Naive thymus-derived CD4-positive, alpha-beta T cell (primary cell): ENCODE measurements at places on chromosomes 16 and 17. TPM values are rescaled to one million over a fixed set of nuclear protein-coding genes. Genes with fewer than 3 reads are reported as not detected.

GRCh38 chr16:68496689-68497088 lies 42.4 kb upstream of the ZFP90 start:
- DNase-seq = no peak
- H3K4me3 ChIP-seq = no peak overlapping the region
- H3K27me3 ChIP-seq = no peaks in the 10 kb centered on the region
- no peaks in the 10 kb centered on the region for H3K4me1 ChIP-seq
- no peak overlapping the region for H3K27ac ChIP-seq
- H3K36me3 ChIP-seq = no peaks in the 10 kb centered on the region

DNA sequence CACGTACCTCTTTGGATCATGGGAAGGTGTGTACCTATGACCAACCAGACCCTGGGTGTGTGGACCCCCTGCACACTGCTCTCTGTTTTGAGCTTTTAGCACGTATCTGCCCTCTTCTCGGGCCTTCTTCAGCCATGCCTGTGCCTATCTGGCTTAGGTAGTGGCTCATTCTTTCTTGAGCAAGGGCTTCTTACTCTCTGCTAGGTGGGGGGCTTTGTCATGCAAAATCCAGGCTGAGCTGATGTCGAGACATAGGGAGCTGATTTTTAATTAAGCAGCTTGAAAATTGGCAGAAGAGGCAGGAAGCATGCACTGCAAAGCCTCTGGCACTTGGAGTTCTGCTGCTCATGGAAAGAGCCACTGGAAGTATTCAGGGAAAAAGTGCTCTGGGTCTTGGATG lies 181.6 kb upstream of the IRX6 start:
- H3K4me1 ChIP-seq = no peaks in the 10 kb centered on the region
- H3K4me3 ChIP-seq = no peak overlapping the region
- no peak overlapping the region for H3K27ac ChIP-seq

The CLEC19A gene
- total RNA-seq = not detected

GRCh38 chr17:4899341-4900230 lies at the start of gene C17orf107:
Gene C17orf107, plus strand, starts transcription at chr17:4899536. Its CDS starts 227 bp downstream, at chr17:4899763.
- peaks cover 4% of the 10 kb centered on the region for H3K36me3 ChIP-seq
- H3K4me1 ChIP-seq = peaks cover 38% of the 10 kb centered on the region
- peak within 1 kb of the TSS; percentile 78 for H3K27ac ChIP-seq

DNA sequence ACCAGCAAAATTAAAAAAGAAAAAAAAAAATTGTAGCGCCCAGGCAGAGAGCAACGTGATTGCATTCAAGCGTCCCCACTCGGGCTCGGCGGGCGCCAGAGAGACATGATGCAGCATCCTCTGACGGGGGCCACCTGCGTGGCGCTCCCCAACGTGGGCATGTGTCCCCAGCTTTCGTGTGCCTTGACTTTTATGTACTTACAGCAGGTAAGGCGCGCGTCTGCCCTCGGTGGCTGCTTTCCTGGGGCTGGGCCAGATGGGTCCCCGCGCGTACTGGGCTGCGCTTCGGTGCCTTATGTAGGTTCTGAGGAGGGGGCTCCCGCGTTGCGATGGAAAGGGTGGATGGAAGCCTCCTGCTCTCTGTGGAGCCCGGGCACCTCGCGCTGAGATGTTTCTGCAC lies 28.4 kb upstream of the RBFOX1 start:
- no peaks in the 10 kb centered on the region for H3K27me3 ChIP-seq
- no peaks in the 10 kb centered on the region for H3K4me1 ChIP-seq
- H3K36me3 ChIP-seq = no peaks in the 10 kb centered on the region
- no peak overlapping the region for H3K27ac ChIP-seq
- H3K4me3 ChIP-seq = no peak overlapping the region

DNA sequence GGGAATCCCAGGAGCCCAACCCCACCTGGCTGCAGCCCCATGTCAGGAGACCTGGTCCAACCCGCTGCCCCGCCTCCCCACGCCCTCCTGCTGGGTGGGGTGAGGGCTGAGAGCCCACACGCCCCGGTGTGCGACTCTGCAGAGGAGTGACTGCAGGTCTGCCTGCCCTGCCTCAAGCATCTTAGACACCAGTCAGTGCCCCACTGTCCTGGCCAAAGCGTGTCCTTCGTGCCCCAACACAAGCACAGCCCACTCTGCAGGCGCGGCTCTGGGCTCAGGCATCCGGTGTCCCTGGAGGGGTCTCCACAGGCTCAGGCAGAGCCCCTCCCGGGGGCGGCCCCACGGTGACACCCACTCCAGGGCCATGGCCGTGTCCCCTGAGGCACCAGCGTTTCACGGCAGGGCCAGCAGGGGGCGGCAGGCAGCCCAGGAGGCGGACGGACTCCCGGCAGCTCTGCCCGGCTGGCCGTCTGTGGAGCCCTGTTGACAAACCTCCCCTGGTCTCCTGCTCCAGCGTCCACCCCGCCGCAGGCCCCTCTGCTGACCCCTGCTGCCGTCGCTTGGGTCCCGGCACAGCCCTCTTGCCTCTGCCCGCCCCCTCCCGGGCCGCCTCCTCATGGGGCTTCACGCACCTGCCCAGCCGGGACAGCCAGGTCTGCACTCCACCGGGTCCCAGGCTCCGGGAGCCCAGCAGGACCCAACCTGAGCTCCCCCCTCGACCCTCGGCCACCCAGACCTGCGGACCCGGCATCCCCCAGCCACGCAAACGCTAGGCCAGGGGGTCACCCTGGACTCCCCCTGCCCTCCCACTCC lies 8.6 kb upstream of the UBE2I start:
- H3K4me1 ChIP-seq = peaks cover 14% of the 10 kb centered on the region
- peak; percentile 57 for DNase-seq
- H3K4me3 ChIP-seq = no peak overlapping the region
- H3K27ac ChIP-seq = no peak overlapping the region
- no peaks in the 10 kb centered on the region for H3K36me3 ChIP-seq

GRCh38 chr17:48944515-48945260 lies at the start of gene SNF8:
Gene SNF8, minus strand, starts transcription at chr17:48944842. Its CDS starts 108 bp downstream, at chr17:48944734.
- H3K27ac ChIP-seq = peak within 1 kb of the TSS; percentile 92
- peak within 1 kb of the TSS; percentile 100 for H3K4me3 ChIP-seq
- peaks cover 14% of the 10 kb centered on the region for H3K4me1 ChIP-seq
- peak; percentile 90 for DNase-seq
- H3K36me3 ChIP-seq = no peaks in the 10 kb centered on the region
